Muscle of leg (tissue), 16 donors: ENCODE measurements at places on chromosomes 3 and 15. TPM values are rescaled to one million over a fixed set of nuclear protein-coding genes. Genes with fewer than 3 reads are reported as not detected.

Gene STARD5
- 3.7 TPM for total RNA-seq

Gene UCN2
- total RNA-seq = not detected

Gene FHIT
- 5.1 TPM for total RNA-seq

DNA sequence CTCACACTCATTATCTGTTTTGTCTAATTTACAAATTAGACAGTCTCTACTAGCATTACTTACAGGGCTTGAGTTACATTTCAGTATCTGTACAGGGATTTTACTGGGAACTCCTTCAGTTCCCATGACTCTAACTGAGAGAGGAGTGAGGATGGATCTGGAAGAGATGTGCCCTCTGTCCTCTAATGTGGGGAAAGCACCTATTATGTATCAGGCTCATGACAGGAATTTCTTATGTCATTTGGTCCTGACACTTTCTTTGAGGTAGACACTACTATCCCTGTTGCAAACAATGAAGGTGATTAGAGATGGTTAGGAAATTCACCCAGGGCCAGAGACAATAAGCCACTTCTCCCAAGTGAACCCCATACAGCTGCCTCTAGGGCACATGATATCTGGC, 10.9 kb upstream of the NCKIPSD start:
- no peak overlapping the region for H3K27ac ChIP-seq
- DNase-seq = no peak
- no peak overlapping the region for H3K4me3 ChIP-seq
- peaks cover 60% of the 10 kb centered on the region for H3K36me3 ChIP-seq
- H3K4me1 ChIP-seq = peaks cover 10% of the 10 kb centered on the region

DNA sequence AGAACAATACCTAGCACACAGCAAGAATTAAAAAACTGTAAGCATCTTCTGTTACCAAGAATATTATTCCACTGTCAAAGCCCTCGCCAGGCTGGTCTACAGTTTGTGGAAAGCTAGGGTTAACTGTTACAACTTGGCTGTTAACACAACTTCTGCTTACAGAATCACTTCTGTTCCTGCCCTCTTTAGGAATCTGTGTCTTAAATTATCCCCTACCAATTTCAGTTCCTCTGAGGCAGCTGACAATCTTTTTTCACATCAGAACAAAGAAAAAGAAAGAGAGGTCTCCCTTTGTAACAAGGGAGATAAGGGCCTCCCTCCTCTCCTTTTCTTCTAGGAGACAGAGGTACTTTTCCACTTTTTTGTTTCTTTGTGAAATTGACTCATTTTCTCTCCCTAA, 188.9 kb downstream of the FMN1 start:
- H3K4me3 ChIP-seq = no peak overlapping the region
- H3K27me3 ChIP-seq = no peaks in the 10 kb centered on the region
- H3K4me1 ChIP-seq = peaks cover 2% of the 10 kb centered on the region

GRCh38 chr3:32366638-32367397, 24.8 kb upstream of the CMTM7 start:
- no peak overlapping the region for H3K4me3 ChIP-seq
- H3K4me1 ChIP-seq = no peaks in the 10 kb centered on the region
- DNase-seq = no peak
- H3K36me3 ChIP-seq = no peaks in the 10 kb centered on the region

Gene LEO1
- 17.5 TPM for total RNA-seq
